Spinal cord (tissue), 10 donors: ENCODE measurements at places on chromosomes 7 and 10. TPM values are rescaled to one million over a fixed set of nuclear protein-coding genes. Genes with fewer than 3 reads are reported as not detected.

GRCh38 chr10:24926557-24926956 is 25.8 kb downstream of the PRTFDC1 start:
- no peak for DNase-seq
- H3K36me3 ChIP-seq: no peaks in the 10 kb centered on the region
- no peak overlapping the region for H3K27ac ChIP-seq
- H3K4me1 ChIP-seq: no peaks in the 10 kb centered on the region
- no peak overlapping the region for H3K4me3 ChIP-seq

- H3K27ac ChIP-seq: no peak overlapping the region
- peaks cover 33% of the 10 kb centered on the region for H3K4me1 ChIP-seq
- DNase-seq: no peak
- H3K36me3 ChIP-seq: peaks cover 17% of the 10 kb centered on the region
- H3K27me3 ChIP-seq: no peaks in the 10 kb centered on the region
Observed at GRCh38 chr10:132299371-132300336, 8.1 kb downstream of the STK32C start.

GRCh38 chr10:80444646-80445319 is 9.3 kb upstream of the TSPAN14 start:
- H3K27ac ChIP-seq: no peak overlapping the region
- no peaks in the 10 kb centered on the region for H3K36me3 ChIP-seq
- H3K27me3 ChIP-seq: peaks cover 2% of the 10 kb centered on the region
- H3K4me3 ChIP-seq: no peak overlapping the region
- H3K4me1 ChIP-seq: peaks cover 22% of the 10 kb centered on the region

- peak overlapping the region; percentile 72 for H3K4me3 ChIP-seq
- no peaks in the 10 kb centered on the region for H3K27me3 ChIP-seq
- no peak for DNase-seq
- H3K4me1 ChIP-seq: peaks cover 6% of the 10 kb centered on the region
Observed at GRCh38 chr7:106111655-106112117, 426 bp downstream of the SYPL1 start.

SP8 gene
- 0.69 TPM for total RNA-seq
